Glutamatergic neuron (in vitro differentiated cells): ENCODE measurements at places on chromosomes 6 and 20.
A peak's percentile ranks its signal among the peaks of the same experiment; 100 is the strongest.

GRCh38 chr6:84554706-84555105 is 209.7 kb downstream of the TBX18 start:
- no peak for DNase-seq

DNA sequence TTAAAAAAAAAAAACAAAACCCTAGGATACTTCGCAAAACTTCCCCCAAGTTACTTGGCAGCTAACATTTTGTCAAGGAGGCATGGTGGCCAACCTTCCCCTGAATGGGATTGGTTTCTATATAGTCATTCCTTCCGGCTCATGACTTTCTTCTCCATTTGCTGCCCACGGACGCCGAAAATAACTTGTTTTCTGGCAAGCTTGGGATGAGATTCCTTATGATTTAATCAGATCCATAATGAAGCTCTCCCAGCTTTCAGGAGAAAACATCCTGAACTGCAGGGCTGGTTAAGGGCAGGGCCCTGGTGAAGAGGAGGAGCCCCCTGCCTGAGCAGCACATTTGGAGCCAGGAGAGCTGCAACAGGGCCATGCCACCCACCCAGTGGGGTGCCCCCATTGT is 49.9 kb downstream of the PPP1R16B start:
- DNase-seq = no peak

GRCh38 chr6:18277237-18278006 is 13.1 kb upstream of the DEK start:
- peak; percentile 30 for DNase-seq

DNA sequence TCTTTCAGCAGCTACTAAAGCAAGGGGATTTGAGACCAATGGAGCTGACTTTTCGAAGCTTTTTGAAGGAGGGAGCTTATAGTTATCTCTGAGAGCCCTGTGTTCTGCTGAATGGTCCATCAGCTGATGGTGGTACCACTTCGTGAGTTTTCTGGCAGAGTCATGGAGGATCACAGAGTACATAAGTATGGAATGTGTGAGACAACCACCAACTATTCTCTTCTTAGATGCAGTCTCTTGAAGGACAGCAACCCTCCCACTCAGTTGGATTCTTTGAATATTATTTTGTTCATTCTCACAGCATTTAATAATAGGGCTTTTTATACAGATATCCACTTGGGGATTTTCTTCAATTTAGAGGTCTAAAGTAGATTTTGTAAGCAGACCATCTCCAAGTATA is 75.3 kb downstream of the ELOVL2 start:
- DNase-seq = no peak

DNA sequence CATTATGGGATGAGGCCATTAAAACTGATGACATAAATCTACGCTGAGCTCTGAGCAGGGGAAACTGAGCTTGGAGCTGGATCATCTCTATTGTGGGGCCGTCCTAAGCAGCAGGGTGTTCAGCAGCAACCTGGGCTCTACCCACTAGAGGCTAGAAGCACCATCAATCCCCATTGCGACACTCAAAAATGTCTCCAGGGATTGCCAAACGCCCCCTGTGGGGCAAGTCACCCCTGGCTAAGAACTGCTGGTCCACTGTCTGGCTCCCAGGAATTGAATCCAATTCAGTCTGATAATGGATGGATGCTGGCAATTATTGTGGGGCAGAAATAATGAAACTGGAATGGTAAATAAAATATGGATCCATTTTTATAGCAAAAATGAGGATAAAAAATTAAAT is 38.2 kb downstream of the PMEPA1 start:
- DNase-seq = no peak

- DNase-seq = no peak
These were observed 37.1 kb upstream of the TFAP2A start for GRCh38 chr6:10451828-10452509.

GRCh38 chr6:10406556-10406955 is 8.3 kb downstream of the TFAP2A start:
- no peak for DNase-seq

- peak; percentile 55 for DNase-seq
These were observed 18.3 kb upstream of the TRAM2 start for GRCh38 chr6:52595000-52595795.

DNA sequence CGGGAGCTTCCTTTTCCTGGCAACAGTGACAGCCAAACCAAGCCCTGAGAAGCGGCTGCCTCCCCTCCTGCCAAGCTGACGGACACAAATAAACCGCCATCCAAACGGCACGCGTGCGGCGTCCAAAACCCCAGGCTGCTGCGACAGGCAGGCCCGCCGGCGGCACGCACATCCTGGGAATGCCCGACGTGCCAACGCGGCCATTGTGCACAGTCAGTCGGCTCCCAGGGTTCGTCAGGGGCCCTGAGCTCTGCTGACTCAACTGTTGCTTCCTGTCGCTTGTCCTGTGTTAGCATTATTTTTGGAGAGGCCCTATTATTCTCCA is 6.8 kb downstream of the JAG1 start:
- DNase-seq = no peak

GRCh38 chr6:28207510-28208110 is 17.5 kb upstream of the ZSCAN9 start:
- peak; percentile 50 for DNase-seq

DNA sequence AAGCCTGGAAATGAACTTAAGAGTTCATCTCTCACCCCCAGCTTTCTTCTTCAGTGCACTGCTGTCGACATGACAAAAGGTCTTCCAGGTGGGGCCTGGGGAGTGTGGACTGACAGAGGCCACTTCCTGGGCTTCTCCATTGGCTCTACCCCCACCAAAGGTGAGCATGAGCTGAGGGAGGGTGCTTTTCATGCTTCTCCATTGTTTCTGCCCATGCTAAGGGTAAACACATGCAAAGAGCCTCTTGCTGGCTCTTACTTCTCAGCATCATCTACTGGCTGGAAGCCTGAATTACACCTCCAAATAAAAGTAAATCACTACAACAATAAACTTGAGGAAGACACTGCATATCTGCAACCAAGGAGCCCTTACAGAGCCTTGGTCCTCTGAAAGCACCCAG is 227.2 kb downstream of the EPM2A start:
- no peak for DNase-seq

GRCh38 chr6:105257340-105257739 is 77.5 kb upstream of the POPDC3 start:
- DNase-seq = no peak

- DNase-seq = no peak
These were observed 33.1 kb upstream of the DAAM2 start for GRCh38 chr6:39758905-39759605.

DNA sequence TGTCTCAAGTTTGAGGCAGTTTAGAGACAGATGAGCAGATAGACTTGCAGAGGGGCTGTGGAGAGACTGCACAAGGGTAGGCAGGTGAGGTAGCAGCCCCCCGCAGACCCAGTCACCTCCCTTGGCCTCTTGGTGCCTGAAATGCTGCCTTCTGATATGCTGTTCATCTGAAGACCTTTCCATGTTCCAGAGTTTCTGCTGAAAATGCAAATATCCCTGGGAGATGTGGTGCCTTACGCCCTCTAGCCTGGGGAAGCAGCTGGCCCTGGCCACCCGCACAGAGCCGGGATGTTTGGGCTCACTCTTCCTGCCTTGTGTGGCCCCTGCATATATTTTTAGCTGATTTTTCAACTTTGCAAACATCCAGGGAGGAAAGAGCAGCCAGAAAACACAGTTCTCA is 51.4 kb downstream of the TMEM242 start:
- no peak for DNase-seq
